ENCODE measurements at places on chromosomes 12 and 14.

GRCh38 chr12:28378736-28379135, 188.5 kb downstream of the CCDC91 start:
- DNase-seq, result no peak

DNA sequence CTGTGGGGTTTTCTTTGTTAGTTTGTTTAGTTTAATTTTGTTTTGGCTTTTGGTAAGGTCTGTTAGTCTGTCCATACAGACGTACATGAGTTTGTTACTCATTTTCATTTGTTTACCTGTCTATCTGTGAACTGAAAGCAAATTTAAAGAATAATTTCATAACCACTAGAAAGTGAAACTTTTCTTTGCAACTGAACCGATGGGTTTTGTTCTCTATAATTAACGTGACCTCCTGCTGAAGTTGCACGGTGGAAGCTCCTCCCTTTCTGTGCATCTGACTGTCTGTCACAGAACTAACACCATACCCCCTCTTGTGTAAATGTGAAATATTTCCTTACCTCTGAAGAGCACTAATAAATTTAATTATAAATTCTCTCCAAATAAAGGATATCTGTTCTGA, 595.5 kb downstream of the GALC start:
- DNase-seq, result no peak

GRCh38 chr14:70152704-70153103, 36.0 kb downstream of the SLC8A3 start:
- peak; percentile 50 for DNase-seq

- DNase-seq, result no peak
Measured at GRCh38 chr12:132306885-132307191, 22.6 kb downstream of the GALNT9 start.

DNA sequence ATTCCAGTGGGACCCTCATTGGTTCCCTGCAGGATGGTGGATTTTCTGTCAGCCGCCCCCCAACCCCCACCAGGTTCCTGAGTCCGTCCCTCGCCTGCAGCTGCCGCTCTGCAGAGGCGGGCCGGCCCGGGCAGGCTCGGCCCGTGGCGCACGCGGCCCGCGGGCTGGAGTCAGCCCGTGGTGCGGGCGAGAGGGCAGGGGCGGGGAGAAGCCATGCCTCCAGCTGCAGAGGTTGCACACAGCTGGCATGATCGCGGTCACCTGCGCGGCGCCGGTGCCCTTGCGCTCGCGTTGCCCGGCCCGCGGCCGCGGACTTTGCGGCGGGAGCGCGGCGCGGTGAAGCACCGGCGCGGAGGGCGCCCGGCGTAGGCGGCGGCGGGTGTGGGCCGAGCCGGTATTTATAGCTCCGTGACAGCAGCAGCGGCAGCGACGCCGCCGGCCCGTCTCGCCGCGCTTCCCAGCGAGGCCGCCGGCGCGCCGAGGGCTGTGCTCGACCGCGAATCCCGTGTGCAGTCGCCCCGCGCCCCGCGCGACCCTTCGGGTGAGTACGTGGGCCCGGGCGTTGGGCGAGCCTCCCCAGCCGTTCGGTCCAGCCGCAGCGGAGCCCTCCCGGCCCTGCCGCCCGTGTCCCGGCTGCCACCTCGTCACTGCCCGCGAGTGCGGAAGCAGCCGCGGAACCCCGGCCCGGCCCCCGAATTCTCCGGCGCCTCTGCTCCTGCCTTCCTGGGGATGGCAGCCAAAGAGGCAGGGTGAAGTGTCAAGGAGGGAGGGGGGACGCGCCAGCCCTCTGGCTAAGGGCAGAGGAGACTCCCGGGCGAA, at the start of gene TMEM117:
TSS of gene TMEM117 (plus strand) at position 426 of the 819 bp plus-strand sequence.
- peak; percentile 57 for DNase-seq

DNA sequence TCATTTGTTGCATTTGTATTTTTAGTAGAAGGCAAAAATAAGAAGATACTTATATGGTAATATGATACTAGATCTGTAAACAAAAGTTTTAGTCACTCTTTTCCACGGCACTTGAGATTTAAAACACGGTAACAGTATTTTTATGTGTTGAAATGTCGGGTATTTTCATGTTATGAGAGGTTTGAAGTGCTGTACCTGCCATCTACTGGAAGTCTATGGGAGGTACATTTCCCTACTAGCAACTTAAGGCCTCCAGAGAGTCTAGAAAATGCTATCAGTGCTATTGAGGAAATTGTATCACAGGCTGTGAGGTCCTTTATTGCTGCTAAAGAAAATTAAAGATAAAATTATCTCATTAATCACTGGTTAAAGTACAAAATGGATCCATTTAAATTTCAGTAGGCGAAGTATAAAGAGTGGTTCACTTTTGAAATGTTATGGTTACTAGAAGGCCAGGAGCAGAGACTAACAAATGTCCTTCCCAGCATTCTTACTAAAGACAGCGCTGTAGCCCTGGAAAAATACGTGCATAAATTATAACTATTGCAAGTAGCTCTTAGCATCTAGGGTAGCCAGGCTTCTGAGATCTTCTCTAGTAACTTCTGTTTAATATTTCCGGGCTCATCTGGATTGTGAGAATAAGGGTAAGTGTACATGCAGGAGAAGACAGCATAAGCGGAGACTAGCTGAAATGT, 77.6 kb upstream of the PRKD1 start:
- DNase-seq, result peak; percentile 42

DNA sequence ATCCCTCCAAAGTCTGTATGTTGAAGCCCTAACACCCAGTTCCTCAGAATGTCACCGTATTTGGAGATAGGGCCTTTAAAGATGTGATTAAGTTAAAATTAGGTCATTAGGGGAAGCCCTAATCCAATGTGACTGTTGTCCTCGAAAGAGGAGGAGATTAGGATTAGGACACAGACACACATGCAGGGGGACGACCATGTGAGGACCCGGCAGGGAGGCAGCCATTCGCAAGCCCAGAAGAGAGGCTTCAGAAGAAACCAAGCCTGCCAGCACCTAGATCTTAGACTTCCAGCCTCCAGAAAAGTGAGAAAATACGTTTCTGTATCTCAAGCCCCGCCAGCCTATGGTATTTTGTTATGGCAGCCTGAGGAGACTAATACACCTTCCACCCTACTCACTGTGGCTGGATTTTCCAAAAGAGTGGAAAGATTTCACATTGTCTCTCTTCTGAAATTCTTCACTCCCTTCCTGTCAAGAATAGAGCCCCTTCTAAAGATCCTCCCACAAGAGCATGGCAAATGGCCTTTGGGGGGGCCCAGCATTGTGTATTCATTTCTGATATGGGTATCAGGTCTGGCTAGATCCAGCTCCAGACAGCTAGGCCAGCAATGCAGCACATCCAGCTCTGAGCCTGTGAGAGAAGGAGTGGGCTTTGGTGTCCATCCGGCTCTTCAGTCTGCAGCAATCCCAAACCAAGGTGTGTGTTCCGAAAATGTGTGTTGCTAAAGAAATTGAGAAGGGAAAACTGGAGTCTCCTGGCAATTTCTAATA, 15.4 kb upstream of the UBC start:
- no peak for DNase-seq

- no peak for DNase-seq
Measured at GRCh38 chr12:131764738-131765137, 53.8 kb downstream of the SFSWAP start.

- no peak for DNase-seq
Measured at GRCh38 chr14:71230897-71231296, 323.6 kb downstream of the PCNX1 start.

- no peak for DNase-seq
Measured at GRCh38 chr12:93974252-93974651, 174.1 kb upstream of the PLXNC1 start.

GRCh38 chr12:95169368-95169767, 47.9 kb downstream of the FGD6 start:
- DNase-seq, result no peak

DNA sequence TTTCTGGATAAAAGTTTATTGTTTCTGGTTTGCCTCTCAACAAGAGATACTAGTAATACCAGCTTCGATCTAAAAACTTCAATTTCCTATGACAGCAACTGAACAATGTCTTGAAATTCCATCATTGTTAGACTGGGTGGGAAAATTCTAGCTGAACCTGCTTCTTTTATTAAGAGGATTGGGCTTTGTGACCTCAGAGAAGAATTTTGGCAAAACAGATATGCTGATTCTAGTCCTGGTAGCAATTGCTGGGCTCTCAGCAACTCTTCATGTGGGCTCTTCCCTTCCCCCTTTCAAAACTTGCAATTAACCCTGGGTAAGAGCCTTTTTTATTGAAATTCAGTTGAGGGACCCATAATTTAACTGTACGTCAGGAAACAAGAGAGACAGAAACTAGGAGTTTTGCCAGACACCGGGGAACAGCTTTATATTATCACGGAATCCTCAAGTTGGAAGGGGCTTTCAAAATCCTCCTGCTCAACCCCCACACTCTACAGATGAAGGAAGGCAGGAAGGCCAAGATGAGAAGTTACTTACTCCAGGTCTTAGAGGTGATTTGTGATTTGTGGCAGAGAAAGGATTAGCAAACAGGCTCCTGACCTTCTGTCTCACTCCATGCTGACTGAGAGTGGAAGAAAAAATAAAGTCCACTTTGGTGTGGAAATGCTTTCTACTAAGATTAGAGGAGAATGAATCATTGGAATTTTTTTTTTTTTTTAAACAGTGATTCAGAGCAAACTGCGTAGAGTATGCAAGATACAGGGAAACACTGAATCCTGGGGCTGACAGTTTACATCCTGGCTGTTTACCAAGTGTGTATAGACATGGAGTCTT, 239.0 kb upstream of the ATP2B1 start:
- no peak for DNase-seq

- peak; percentile 11 for DNase-seq
Measured at GRCh38 chr14:96136371-96137005, 68.2 kb upstream of the BDKRB2 start.

DNA sequence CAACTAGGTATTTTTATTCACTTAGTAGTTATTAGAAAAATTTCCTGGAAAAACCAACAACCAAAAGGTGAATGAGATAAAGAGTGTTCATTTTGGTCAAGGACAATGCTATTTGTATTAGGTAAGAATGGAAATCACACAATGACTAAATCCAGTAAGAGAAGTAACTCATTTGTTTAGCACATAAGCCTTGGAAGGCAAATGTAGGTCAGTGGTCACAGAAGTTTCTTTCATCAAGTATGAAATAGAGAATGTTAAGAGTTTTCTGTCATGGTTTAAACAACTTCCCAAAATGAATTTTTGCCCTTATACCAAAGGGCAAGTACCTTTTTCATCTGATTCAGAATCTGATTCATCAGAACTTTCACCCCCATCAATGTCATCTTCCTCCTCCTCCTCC, 101.7 kb downstream of the KIF21A start:
- DNase-seq, result no peak

GRCh38 chr14:96670391-96670790, 126.8 kb upstream of the VRK1 start:
- no peak for DNase-seq

DNA sequence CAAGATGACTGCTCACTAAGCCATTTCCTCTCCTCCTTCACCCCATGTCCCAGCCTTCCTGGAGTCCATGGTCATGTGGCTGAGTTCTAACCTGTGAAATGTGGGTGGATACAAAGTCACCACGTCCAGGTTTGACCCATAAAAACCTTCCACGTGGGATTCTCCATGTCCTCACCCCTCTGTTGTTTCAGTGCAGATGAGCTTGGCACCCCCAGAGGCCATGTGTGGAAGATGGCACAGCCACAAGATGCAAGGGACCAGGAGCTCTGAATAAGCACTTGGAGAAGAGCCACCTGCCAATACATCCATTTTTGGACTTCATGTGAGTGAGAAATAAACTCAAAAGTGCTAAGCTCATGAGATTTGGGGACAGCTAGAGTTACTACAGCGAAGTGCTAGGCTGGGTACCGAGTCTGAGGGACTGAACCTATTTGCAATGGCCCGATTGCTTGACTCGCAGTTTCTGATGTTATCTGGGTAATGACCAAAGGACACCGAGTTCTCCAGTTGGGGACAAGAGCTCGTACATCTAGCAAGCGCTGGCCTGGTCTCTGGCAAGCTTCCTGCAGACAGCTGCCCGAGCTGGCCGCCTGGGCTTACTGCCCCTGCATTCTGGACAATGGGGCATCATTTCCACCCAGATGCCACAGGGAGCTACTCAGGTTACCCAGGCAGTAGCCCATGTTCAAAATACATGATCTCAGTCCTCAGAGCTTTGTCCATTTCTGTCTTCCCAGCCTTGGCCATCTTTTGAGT, 7.7 kb upstream of the SLC24A4 start:
- DNase-seq, result no peak

DNA sequence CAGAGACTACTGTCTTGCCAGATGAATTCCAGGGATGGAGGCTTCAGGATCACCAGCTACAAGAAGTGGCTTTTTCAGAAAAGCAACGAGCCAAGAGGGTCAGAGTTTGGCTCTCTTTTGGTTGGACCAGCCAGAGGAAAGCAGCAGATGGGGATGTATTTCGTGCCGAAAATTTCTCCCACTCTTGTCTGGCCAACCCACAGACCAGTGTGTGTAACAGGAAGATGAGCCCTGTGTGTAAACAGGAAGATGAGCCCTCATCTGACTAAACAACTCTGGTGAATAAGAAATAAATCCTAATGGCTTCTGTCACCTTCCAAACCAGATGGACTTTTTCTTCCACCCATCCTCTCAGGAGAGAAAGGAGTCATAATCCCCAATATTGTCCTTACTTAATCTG, 13.1 kb downstream of the GPR68 start:
- DNase-seq, result no peak

GRCh38 chr12:72957454-72957853, 685.3 kb downstream of the TRHDE start:
- no peak for DNase-seq

DNA sequence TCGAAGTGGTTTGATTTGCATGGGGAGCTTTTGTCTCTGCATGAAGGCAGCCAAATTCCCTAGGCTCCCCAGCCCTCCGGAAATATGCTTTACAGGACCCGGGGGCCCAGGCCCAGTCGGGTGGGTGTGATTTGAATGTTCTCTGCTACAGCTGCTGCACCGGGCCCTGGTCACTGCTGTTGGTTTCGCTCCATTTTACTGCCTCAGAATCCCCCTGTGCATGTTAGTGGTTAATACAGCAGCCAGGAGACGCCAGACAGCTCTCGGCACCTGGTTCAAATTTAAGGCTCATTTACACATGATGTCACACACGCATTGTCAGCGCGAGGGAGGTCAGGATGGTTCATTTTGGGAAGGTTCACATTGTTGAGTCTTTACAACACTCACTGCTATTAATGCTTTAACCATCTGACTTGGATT, 99.6 kb downstream of the SLC38A6 start:
- DNase-seq, result no peak

DNA sequence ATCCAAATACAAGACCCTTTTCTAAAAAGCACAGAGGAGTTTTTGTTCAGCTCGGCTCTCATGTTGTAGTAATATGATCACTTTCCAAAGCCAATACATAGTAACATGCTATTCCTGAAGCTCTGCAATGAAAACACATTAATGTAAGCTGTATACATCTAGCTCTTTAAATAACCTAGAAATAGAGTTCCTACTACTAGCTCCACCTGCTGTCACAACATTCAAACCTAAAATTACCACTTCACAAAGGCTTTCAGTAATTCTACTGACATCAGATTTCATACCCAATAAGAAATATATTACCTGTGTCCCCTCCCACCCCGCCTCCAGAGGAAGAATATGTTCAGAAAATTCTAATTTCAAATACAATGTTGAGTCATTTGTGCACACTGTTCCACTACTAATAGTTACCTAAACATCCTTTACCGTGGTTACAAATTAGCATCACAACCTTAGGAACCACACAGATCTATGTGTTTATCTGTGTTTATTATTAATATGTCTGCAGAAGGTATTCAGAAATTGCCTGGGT, 17.8 kb downstream of the EFCAB11 start:
- DNase-seq, result no peak

GRCh38 chr12:121205491-121205890, 4.4 kb upstream of the P2RX4 start:
- DNase-seq, result no peak

Data from NCI-H146 (cell line).